ENCODE measurements at places on chromosomes 13 and 19. TPM values are rescaled to one million over a fixed set of nuclear protein-coding genes. Genes with fewer than 3 reads are reported as not detected.

The PRMT1 gene
- 432 TPM for total RNA-seq

The CNFN gene
- total RNA-seq, result not detected

The NLRP11 gene
- 0.14 TPM for total RNA-seq

The IGFL4 gene
- total RNA-seq, result not detected

The ANGPTL8 gene
- not detected for total RNA-seq

DNA sequence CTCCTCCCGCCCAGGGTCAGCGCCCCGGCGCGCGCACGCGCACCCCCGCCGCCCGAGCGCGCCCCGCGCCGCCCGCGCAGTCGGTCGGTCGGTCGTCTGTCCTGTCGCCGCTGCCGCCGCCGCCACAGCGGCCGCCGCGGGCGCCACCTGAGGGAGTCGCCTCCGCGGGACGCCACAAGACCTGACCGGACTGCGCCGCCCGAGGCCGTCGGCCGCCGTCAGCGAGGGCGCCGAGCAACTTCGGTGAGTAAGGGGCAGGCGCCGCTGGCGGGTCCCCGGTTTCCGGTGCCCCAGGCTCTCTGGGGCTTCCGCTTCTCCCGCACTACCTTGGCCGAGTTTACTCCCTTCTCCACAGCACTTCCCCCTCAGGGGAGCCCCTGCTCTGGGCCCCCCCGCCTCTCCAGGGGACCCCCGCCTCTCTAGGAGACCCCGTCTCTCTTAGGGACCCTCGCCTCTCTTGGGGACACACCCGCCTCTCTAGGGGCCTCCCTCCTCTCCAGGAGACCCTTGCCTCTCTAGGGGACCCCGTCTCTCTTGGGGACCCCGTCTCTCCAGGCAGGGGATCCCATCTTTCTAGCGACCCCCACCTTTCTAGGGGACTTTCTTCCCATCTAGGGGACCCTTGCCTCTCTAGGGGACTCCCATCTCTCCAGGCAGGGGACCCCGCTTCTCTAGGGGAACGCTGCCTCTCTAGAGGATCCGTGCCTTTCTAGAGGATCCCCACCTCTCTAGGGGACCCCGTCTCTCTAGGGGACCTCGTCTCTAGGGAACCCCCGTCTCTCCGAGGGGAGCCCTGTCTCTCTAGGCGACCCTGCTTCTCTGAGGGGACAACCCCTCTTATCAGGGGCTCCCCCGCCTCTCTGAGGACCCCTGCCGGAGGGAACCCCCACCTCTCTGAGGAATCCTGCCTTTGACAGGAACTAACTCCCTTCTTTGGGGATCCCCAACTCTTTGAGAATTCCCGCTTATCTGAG is 19.3 kb upstream of the GATAD2A start:
- no peak for DNase-seq

GRCh38 chr13:106357198-106357597 is 178.3 kb downstream of the EFNB2 start:
- DNase-seq, result no peak

DNA sequence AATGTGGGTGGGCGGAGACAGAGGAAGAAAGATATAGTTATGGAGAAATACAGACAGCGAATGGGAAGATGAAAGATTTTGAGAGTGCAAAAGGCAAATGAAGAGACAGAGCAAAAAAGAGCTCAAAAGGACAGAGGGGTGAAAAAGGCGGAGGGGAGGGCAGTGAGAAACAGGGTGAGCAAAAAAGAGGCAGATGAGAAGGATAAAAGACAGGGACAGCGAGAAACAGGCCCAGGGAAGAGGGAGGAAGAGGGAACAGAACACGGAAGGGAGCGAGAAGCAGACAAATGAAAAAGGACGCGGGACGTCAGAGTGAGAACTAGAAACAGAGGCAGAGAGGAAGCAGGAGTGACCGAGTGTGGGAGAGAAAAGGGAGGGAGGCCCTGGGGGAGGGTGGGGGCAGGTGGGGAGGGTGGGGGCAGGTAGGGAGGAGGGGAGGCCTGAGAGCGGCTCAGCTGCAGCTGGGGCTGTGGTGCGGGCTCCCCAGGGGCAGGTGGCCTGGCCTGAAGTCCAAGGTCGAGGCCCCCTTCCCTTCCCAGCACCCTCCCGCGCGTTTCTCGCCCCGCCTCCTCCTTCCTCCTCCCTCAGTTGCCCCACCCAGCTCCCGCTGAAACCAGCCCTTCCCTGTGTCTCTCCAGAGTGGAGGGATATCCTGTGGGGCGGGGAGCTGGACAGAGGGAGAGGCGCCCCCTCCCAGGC is 2.9 kb downstream of the KLK1 start:
- DNase-seq, result no peak

GRCh38 chr13:95499811-95500712 is 52.5 kb upstream of the CLDN10 start:
- DNase-seq, result no peak

DNA sequence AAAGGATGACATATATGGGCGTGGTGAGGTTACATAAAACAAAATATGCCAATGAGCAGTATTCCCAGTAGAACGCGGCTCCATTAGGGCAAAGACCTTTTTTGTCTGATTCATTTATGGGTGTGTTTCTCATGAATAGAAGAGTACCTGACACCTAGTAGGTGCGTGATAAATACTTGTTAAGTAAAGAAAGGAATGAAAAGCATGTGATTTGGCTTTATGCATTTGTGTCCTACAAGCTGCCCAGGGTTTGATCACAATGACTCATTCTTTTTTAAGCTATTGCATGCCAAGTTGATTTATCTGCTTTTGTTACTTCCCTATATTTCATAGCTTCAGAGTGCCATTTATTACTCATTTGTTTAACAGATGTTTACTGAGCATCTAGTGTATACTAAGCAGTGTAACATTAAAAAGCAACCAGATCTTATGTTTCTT is 19.1 kb upstream of the KCTD4 start:
- peak; percentile 89 for DNase-seq

- no peak for DNase-seq
These were observed 136.4 kb upstream of the PCDH9 start for GRCh38 chr13:67366533-67366932.

- DNase-seq, result no peak
These were observed 2.1 kb downstream of the PGLYRP1 start for GRCh38 chr19:46020819-46021125.

GRCh38 chr13:109465148-109465547 is 321.2 kb downstream of the IRS2 start:
- no peak for DNase-seq

DNA sequence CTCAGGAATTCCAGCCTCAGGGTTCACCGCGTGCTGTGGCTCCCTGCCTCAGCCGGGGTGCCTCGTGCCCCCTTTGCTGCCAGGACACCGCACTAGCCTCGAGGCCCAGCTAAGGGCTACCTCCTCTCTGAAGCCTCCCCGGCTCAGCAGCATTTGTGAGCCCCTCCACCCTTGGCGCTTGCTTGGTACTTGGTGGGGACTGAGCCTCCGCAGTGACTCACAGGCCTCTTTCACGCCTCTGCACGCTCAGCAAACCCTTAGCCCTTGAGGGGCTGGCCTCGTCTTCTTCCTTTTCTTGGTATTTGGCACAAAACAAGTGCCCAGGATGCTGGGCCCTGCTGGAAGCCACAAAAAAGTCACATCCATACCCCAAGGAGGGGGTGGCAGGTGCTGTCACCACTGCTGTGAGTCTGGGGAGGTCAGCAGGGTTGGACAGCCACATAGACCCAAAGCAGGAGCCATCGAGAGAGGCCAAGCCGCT is 85.4 kb upstream of the TM9SF2 start:
- no peak for DNase-seq

DNA sequence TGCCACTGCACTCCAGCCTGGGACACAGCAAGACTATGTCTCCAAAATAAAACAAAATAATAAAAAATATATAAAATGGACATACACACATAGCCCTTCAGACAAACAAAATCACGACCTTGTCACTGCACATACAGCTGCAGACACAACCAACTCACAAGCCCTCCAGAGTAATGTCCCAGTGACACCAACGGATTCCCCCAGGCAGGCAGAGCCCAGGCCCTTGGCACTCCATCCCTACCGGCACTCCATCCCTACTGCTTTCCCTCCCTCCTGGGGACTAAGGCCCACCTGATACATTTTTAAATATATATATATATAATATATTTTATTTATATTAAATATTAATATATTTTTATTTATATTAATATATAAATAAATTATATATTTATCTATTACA is 18.5 kb downstream of the ZNF101 start:
- no peak for DNase-seq

GRCh38 chr13:99199541-99200431 is 868 bp upstream of the UBAC2 start:
- DNase-seq, result peak; percentile 30

DNA sequence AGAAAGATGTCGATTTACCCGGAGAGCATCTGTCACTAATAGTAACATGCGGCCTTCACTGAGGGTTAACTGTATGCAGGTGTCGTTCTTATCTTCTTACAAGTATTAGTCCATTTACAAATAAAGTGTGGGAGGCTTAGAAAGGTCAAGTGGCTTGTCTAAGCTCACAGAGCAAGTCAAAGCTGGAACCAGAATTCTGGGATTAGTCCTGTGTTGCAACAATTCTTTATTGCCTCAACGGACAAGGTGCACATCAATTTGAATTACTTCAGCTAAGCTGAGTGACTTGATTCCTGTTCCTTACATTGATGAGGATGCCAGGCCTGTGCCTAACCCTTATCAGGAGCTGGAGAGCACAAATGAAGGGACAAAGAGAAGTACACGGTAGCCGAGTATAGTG is 1193.6 kb downstream of the UQCRFS1 start:
- no peak for DNase-seq

DNA sequence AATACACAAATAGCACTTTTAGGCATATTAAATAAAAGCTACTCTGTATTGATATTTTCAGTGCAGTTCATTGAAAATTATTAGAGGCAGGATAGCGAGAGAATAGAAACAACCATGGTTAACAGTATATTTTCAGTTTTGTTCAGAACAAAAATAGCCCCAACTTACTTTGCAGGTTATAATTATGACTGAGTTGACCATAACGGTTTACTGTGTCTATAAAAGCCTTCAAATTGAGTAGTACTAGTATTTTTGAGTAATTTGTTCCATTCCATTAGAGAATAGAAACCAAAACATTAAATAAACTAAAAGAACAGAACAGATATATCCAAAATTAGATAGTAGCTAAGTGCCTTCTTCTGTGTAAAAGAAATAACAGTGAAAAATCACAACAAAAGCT is 1108.4 kb upstream of the PCDH20 start:
- DNase-seq, result no peak

GRCh38 chr19:46404055-46404752 is 9.2 kb downstream of the CCDC8 start:
- peak; percentile 82 for DNase-seq

DNA sequence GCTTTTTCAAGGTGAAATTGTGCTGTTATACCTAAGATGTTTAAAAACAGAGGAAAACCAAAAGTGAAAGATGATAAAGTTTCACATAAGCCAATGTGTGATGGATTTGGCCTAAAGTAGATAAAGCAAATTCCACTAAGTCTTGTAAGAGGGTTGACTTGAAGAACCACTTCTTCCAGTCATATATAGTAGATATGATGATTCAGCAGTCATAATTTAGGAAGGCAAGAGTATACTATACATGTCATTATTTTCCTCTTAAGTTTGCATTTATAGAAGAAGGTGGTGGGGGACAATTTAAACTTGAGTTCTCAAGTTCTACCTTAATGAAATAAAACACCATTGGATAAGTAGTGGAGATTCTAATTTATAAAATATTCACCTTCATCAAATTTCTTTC is 37.3 kb downstream of the PHF11 start:
- DNase-seq, result no peak

- DNase-seq, result no peak
These were observed 1146.2 kb upstream of the SPRY2 start for GRCh38 chr13:81487151-81487550.

DNA sequence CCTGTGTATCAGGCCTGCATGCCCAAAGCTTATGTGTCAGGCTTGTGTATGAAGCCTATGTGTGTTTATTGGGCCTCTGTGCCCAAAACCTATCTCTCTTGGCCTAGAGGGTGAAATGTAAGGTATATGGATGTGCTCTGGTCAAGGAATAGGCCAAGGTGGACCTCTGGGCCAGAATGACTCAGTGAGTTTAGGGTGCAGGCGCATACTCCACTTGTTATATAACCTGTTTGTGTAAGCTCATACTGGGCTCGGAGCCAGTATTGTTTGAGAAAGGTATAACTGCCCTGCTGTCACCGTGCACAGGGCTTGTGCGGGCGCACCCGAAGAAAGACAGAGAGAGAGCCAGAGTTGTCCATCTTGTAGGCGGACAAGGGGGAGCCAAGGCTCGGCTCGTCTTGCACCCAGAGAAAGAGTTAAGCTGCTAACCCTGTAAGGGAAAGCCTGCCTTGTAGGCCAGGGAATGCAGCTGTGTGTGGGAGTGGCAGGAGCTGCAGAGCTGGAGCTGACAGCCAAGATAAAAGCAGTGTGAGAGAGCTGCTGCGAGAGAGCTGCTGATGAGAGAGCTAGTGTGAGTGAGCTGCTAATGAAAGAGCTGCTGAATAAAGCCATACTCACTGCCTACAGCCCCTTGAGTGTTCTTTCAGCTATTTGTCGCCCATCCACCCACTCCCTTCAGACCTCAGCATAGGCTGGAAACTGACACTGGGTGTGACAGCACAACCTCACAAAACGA is 43.4 kb upstream of the N4BP2L1 start:
- DNase-seq, result no peak

DNA sequence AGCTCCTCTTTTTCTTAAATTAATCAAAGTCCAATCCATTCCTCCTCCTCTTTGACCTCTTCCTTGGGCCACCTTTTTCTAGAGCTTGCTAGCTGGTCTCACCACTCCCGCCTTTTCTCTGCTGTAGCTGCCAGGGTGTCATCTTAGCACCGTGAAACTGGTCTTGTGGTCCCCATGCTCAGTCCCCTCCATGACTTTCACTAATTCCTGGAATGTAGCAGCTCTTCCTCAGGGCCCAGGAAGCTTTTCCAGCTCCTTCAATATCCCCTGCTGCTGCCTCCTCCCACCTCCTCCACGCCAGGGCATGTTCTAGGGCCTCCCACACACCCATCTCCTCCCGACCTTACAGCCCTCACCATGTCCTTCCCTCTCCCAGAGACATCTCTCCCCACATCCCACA is 222.2 kb downstream of the MYO16 start:
- no peak for DNase-seq

- peak; percentile 33 for DNase-seq
These were observed 25.6 kb upstream of the CXCL17 start for GRCh38 chr19:42468273-42468796.

DNA sequence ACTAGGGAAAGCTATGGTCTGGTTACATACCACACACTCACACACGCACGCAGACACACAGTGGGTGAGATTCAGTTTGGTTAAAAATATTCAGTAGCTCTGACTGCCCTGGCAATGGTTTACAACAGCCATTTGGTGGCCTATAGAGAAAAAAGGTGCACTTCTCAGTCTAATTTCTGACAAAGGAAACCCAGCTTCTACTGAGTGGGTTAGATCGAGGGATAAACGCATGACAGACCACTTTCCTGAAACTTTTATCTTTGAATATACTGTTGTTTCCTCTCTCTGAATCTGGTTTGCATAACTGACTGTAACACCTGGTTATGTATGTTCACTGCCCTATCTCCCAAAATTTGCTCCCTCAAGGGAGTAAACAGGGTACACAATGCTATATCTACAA is 2.5 kb downstream of the LIG4 start:
- no peak for DNase-seq

- no peak for DNase-seq
These were observed 22.0 kb upstream of the CD177 start for GRCh38 chr19:43331435-43332010.
